ENCODE measurements at places on chromosomes 4 and X. TPM values are rescaled to one million over a fixed set of nuclear protein-coding genes. Genes with fewer than 3 reads are reported as not detected.

GRCh38 chr4:72767618-72768302, 198.7 kb upstream of the ADAMTS3 start:
- DNase-seq: peak; percentile 90

DNA sequence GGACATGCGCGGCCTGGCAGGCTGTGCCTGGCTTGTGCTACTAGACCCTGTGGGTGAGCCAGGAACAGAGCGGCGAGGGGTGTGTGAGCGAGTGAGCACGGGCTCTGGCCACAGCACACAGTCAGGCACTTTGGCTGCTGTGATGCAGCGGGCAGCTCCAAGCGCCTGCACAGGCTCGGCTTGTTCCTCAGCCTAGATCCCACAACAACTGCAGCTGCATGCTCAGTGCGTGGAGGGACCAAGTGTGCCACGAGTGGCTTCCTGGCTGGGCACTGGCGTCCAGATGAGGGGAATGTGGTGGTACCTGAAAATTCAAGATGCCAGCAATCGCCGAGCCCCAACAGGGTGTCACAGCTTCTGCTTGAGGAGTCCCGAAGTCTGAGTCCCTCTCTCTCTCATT, 1056.6 kb downstream of the RAPGEF2 start:
- no peak for DNase-seq

- no peak for DNase-seq
Measured at GRCh38 chr4:145418739-145419138, 62.9 kb upstream of the SMAD1 start.

DNA sequence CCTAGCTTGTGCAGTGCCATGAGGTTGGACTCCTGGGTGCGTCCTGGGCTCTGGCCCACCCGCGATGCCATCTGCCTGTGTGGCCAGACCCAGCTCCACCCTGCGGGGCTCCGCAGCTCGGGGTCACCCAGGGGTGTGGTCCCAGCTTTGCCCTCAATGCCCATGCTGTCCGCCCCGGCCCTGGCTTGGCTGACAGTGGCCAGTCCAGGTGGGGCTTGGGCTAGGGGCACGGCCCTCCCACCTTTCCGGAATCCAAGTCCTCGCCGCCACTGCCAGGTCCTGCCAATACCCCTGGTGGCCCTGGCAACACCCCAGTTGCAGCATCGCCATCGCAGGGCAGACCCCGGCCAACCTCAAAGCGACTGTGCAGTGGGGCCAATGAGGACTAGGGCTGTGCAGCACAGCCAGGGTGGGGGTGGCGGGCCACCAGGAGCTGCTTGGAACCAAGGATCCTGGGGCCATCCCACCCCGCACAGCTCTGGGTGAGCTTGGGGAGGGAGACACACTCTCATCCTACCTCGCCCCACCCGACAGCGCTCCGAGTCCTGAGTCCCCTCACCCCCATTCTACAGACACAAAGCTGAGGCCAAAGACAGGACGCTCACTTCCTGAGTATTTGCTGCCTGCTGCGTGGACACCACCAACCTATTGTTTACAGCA, 80.9 kb downstream of the ZNF718 start:
- DNase-seq: no peak

DNA sequence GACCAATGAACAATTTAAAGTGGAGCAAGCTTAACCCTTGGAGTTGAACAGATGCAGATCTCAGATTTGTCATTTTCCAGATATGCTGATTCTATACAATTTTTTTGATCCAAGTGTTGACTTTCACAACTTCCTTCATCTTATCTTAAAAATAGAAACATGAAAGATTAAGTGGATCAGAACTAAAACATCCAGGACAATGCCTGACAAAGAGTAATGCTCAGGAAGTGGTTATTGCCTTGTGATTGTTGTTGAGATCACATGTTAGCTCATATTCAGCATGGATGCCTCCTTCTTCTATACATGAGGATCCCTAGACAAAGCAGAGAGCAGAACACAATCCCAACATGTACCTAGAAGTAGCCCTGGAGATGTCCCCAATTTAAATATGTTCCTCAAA, 160.9 kb downstream of the PPARGC1A start:
- DNase-seq: peak; percentile 14

DNA sequence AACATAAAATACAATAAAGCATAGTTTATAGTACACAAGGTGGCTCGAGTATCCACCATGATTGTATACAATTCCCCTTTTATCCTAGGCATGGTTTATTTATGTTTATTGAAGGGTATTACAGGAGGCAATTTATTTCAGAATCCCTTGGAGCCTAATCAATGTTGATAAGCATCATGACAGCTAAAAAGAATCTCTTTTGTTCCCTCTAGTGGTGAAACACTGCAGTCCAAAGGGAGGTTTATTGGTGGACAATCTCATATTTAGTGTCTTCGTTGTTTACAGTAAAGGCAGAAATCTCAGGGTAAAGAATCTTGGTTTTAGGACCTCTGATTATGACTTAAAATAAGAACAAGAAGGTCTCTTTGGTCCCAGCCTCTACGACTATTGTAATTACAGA, 1712.5 kb downstream of the C4orf33 start:
- peak; percentile 3 for DNase-seq

DNA sequence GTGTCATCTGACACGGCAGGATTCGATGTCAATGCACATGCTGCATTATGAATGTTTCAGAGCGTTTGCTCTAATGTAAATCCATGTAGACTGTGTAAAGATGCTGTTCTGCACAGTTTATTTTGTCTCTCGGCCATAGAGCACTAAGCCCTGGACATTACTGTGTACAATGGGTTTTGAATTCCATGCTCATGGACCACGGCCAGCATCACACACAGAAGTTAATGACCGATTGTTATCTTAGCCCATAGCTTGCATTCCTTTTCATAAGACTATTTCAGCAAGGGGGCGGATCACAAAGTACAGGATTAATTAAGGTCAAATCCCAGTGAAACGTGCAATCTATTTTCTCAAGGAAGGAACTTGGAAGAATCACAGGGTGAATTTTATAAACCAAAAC, 286.1 kb upstream of the TENM3 start:
- DNase-seq: peak; percentile 62

- peak; percentile 5 for DNase-seq
Measured at GRCh38 chrX:14964500-14964899, 91.3 kb downstream of the MOSPD2 start.

GRCh38 chrX:14873676-14874049, 442 bp downstream of the MOSPD2 start:
- no peak for DNase-seq

GRCh38 chr4:62126064-62126732, 926.1 kb downstream of the ADGRL3 start:
- DNase-seq: no peak

SOD3 gene
- total RNA-seq: 23.2 TPM

- DNase-seq: peak; percentile 24
Measured at GRCh38 chrX:20974326-20974725, 399.9 kb upstream of the CNKSR2 start.

DNA sequence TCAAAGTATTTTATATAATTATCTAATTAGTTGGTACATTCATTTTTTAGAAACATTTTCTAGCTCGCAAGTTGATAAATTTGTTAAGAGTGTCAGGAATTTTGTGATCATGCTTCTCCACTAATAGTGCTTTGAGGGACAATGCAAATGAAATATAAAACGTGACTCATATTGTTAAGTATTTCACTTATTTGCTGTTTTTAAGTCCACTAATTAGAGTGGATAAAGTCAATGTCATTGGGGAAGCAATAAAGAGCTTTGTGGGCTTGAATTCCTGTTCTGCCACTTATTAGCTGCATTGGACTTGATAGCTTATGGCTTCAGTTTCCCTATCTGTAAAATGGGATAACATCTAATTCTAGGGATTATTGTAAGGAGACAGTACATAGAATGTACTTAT, 26.5 kb upstream of the ANAPC4 start:
- no peak for DNase-seq

DNA sequence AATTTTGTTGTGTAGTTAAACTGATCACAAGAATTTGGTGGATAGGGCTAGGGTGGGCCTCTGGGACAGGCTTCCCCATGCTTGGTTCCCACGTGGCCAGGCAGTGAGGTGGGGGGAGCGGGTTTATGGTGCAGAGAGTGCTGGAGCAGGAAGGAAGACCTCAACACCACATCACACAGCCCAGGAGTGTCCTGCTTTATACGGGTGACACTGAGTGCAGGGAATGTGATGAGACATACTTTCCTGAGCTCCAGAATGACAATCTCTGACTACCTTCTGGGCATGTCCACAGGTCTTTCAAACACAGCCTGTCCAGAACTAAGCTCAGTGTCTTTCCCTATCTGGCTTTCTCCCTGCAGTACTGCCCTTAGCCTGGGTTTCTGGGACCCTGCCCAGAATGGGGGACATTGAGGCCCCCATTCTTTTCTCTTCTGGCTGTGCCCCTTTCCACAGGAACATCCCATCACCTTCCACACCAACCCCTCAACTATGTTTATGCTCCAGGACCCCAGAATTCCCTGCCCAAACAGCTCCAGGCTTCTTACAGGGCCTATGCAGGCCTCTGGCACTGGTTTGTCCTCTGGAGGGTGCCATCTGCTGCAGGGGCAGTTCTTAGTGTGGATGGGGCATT, 36.5 kb upstream of the RASL11B start:
- DNase-seq: no peak

ELF2 gene
- total RNA-seq: 42.8 TPM

GPM6B gene
- 3.4 TPM for total RNA-seq

TXK gene
- 0.67 TPM for total RNA-seq

- no peak for DNase-seq
Measured at GRCh38 chr4:117466388-117466787, 381.0 kb upstream of the TRAM1L1 start.

GRIA2 gene
- total RNA-seq: not detected
